ENCODE measurements at places on chromosomes 1 and 21.
A peak's percentile ranks its signal among the peaks of the same experiment; 100 is the strongest.

DNA sequence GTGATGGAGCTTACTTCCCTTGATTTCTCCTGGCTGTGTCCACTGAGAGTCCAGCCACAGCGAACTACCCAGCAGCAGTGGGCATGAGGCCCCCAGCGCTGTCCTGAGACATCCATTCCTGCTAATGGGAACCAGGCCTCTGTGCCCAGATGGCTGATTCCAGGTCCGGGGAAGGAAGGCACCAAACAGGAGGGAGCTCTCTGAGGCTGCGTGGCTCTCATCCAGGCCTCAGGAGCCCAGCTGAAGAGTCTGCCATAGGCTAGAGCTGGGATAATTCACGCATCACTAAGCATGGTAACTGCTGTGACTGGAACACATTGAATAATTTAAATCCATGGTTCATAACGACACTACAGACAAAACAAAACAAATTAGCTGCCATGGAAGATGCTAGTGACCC is 24.7 kb upstream of the LRRC47 start:
- no peak for DNase-seq

- DNase-seq, result peak; percentile 43
Observed at GRCh38 chr1:23422241-23422877, 2.2 kb downstream of the TCEA3 start.

DNA sequence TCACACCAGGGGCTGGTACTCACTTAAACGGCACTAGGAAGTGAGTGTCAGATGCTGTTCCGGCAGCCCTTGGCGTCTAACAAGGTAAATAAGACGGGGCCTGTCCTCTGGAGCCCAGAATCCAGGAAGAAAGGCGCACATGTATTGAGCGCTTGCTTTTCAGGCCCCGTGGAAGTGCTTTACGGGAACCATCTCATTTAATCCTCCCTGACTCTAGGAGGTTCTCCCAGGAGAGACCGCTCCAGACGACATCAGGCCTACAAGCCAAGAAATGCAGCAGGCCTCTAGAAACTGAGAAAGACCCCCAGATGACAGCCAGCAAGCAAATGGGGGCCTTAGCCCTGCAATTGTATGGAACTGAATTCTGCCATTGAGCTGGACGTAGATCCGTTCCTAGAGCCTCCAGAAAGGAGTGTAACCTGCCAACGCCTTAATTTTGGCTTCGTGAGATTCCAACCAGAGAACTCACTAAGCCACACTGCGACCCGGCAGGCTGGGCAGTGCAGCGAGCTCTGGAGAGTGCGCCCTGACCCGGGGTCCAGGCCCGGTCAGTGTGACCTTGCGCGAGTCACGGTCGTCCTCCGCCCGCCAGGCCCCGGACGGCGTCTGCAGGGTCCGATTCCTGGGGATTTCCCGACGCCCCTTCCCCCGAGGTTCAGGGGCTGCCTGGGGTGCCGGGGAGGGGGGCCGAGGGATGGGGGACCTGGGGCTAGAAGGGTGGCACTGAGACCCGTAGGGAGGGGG is 532 bp upstream of the MANEAL start:
- no peak for DNase-seq

DNA sequence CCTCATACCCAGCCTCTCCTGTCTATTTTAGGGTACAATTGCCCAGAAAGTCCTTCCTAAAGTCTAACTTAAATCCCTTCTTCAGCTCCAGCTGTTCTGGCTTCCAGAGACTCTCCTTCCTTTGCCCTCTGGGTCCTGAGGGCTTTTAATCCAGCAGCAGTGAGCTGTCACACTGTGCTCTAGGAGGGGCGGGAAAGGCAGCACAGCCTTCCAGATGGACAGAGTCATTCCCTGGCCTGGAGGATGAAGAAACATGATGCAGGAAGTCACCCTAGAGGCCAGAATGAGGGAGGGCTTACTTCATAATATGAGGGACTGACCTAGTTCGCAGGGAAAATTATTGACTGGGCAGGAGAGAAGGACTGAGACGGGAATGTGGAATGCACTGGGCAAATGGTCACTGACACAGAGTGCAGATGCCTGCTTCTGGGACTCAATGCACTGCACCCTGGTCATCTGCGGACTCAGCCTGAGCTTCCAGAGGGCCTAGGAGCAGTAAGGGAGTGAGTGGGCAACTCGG is 1.3 kb downstream of the SH2D2A start:
- DNase-seq, result no peak

- no peak for DNase-seq
Observed at GRCh38 chr1:174040387-174040786, 18.2 kb upstream of the RC3H1 start.

DNA sequence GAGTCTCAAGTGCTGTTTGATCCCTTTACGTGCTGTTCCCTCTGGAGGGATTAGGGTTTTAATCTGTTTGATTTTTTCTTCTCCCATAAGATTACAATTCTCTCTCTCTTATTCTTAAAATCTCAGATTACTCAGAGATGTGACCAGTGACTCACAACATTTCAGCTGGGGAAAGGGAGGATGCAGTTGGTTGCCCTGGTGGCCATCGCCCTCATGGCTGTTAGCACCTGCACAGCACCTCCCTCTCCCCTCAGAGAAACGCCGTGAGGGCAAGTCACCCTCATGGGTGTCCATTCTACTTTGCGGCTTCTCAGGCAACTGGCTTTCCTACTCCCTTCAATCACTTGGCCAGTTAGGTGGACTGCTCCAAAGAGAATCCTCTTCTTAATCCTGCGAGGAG is 42.4 kb upstream of the KCNA3 start:
- DNase-seq, result no peak

DNA sequence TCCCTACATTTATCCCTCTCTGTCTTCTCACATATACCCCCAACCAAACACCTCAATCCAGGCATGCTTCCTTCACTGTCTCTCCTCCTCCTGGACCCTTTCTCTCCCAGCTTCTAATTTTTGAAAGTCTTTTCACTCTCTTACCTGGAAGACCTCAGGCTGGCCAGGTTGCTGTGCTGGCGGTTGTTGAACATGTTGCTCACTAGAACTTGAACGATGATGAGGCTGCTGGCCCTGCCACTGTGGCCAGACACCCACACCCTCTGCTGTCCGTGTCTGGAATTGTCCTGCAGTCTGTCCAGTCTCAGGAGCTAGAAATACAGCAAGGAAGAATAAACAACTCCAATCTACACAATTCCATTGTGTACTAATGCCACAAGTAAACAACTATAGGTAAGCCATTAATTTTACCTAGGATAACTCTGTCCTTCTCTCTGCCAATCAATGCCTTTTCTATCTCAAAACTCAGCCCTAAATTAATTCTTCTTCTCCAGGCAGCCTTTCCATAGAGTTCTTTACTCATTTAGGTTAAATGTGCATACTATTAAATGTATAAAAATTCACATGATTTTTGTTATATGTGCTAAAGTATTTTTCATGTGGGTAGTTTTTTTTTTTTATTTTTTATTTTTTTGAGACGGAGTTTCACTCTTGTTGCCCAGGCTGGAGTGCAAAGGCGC is 5.1 kb upstream of the CTSK start:
- DNase-seq, result no peak

DNA sequence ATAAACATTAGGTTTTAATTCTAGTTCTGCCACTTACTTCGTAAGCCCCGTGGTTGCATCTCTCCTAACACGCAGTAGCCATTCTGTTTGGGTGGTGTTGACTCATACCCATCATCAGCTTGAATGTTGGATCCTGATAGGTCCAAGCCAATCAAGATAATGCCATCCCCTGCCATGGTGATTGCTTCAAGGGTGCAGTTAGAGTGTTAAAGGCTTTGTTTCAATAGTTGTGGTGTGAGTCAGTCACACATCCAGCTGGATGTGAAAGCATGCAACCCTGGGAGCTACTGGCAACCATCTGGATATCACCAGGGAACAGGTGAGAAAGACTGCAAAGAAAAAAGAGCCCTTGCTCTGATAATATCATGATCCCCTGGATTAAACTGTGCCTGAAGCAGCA is 69.1 kb downstream of the OMA1 start:
- DNase-seq, result no peak

DNA sequence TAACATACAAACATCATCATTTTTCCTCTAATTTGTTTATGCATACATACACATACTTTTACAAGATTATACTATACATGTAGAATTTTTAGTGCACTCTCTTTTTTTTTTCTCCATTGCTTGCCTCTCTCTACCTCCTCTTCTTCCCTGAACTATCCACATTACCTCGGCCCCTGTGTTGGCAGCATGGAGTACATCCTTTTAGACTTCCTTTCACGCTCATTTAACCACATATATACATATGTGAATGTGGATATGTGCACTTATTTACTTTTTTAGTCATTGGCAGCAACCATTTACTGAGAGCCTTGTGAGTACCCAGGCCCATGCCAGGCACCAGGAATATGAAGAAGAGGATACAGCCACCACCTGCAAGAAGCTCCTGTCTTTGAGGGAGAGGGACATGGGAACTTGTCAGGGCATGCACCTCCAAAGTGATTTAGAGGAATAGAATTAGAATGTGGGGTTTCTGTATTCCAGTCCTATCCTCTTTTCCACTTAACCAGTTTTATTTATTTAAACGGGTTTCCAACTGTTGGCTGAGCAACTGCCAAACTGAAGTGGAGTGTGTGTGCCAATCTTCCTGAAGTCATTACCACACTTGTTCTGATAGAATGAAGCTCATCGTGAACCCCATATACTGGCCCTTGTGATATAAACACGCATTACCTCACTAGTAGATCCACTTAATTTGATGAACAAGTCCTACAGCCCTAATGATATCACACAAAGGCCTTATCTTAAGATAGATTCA is 212.6 kb downstream of the TNR start:
- no peak for DNase-seq

DNA sequence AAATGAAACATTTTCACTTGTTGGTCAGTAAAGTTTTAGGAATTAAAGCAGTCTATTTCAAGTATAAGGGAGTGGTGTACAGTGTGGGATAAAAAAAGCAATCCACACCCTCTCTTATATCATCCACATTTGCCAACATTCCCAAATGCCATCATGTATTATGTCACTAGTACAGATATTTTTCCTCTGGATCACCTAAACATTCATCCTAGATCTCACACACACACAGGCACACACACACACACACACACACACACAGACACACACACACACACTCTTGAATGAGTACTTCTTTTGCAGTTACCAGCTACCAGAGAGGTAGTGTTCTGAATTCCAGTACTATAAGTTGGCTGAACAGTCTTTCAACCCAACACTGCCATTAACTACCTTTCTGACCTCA is 1369.1 kb upstream of the ADGRL4 start:
- no peak for DNase-seq

DNA sequence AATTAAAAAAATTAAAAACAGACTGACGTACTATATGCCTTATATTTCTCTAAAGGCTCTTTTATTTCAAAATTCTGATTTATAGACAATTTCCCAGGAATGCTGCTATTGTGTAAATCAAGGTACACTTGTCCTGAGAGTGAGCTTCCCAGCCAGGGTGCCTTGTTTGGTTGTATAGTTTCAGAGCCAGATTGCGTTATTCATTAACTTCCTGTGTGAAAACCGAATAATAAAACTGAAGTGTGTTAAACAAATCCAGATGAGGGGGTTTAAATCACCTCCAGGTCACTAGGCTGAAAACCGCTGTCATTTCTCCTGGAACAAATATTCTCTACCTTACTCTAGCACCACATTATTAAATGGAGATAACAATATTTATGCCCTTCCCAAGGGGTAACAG is 68.7 kb downstream of the LMX1A start:
- no peak for DNase-seq

GRCh38 chr1:28456078-28456477 is 49.8 kb upstream of the RCC1 start:
- no peak for DNase-seq

DNA sequence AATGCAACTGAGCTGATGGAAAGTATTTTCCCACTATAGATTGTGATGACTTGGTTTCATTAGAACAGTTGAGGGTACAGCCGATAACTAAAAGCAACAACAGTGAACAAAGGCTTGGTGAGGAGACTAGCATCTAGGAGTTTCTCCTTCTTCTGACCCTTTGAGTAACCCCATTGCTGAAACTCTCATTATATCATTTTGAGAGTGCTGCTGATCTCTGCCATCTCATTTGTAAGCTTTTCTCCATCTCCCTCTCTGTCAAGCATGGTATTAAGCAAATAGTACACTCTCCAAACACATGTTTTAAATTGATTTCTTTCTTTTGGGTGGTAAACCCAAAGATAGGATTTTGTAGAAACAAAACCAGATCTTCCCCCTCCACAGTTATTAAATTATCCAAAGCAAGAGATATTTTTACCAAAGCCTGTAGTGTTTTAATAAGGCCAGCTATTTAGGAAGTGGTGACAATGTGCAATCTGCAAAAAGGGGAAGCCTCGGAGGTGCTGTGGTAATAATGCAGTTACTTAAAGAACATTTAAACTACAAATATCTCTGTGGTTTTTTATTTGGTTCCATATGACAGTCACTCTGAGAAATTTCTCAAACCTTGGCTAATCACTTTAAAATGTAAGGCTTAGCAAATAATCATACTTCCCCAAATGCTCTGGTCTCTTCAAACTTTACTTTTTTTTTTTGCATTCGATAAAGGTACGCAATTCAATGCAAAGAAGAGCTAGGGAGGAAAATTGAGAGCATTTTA is 287.5 kb downstream of the HLX start:
- DNase-seq, result no peak

GRCh38 chr1:118661769-118662320 is 326.3 kb downstream of the TBX15 start:
- no peak for DNase-seq

GRCh38 chr1:218585511-218586184 is 240.5 kb downstream of the TGFB2 start:
- DNase-seq, result no peak

DNA sequence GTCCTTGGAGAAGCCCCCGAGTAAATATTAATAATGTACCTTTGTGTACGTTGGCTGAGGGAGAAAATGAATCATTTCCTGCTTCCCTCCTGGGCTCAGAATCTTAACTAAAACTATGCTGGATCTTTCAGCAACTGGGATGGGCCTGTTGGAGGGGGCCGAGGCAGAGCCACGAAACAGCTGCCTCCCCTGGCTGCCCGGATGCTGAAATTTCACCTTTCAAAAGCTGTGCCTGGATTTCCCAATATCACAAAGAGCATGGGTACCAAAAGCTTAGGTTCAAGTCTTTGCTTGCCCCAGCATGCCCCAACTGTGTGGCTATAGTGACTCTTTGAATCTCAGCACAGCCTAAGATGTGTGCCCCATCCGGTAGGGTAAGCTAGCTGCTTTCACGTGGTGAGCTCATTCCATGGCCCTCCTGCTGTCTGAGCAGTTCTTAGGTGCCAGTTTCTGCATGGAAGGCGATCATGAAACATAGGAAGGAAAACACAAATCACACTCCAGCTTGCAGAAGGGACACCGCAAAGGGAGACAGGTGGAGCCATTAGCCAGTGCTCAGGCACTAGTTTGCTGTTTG is 473.5 kb downstream of the PTPRU start:
- DNase-seq, result no peak

- no peak for DNase-seq
Observed at GRCh38 chr1:208648146-208648545, 404.0 kb upstream of the PLXNA2 start.

- no peak for DNase-seq
Observed at GRCh38 chr1:96011606-96012005, 710.0 kb upstream of the PTBP2 start.
